Effector CD4-positive, alpha-beta T cell (primary cell): ENCODE measurements at places on chromosomes 12 and 14.

- no peak for DNase-seq
Observed at GRCh38 chr12:107126796-107127481, 33.6 kb upstream of the CRY1 start.

- DNase-seq, result peak; percentile 54
Observed at GRCh38 chr12:110079477-110080400, 31.4 kb upstream of the C12orf76 start.

DNA sequence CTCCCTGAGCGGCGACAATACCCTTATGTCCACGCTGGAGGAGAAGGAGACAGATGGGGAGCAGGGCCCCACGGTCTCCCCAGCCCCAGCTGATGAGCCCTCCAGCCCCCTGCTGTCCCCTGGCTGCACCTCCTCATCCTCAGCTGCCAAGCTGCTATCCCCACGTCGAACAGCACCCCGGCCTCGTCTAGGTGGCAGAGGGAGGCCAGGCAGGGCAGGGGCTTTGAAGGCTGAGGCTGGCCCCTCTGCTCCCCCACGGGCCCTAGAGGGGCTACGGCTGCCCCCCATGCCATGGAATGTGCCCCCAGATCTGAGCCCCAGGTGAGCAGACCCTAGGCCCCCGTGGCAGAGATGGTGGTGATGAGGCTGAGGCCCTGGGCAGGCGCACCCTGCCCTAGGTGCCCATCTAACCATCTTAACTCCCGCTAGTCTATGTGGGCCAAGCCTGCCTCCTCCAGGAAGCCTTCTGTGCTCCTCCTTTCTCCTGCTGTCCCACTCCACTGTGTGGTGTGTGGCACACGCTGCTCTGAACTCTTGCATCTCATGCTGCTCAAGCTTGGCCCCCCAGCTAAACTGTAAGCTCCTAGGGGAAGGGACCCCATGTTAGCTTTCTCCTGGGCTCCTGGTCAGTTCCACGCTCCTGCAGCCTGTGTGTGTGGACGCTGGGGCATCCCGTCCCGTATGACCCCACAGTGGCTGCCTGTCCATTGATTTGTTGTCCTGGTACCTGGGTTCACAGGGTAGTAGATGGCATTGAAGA lies 12.1 kb downstream of the MCRS1 start:
- no peak for DNase-seq

GRCh38 chr12:81257947-81258551 lies 180.2 kb downstream of the ACSS3 start:
- DNase-seq, result no peak

GRCh38 chr12:46839232-46839631 lies 13.4 kb upstream of the SLC38A4 start:
- no peak for DNase-seq

- no peak for DNase-seq
Observed at GRCh38 chr12:93540466-93540865, 32.0 kb upstream of the SOCS2 start.

DNA sequence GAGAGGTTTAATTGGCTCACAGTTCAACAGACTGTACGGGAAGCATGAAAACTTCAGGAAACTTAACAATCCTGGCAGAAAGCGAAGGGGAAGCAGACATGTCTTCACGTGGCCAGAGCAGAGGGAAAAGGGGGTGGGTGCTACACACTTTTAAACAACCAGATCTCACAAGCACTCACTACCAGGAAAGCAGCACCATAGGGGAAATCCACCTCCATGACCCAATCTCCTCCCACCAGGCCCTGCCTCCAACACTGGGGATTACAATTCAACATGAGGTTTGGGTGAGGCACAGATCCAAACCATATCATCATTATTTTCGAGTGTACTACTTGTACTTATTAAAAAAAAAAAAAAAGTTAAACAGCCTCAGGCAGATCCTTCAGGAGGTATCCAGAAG lies 29.9 kb downstream of the RXYLT1 start:
- no peak for DNase-seq

DNA sequence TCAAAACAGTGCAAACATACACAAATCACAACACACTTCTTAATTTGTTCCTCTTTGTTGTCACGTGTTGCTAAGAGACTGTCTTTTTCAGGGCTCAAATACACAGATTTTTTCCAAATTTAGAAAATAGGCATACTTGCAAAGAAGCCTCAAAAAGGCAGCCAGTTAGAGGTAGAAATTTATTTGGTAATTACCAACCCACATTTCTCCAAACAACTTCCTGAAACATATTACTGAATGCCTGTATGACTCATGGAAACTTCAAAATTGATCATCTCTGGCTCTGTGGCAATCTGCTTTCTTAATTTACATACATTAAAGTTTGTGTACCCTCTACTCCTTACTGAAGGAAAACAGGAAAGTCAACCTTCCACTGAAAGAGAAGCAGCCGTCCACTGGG lies 36.4 kb downstream of the PPM1H start:
- DNase-seq, result no peak

- DNase-seq, result no peak
Observed at GRCh38 chr14:22265319-22266141, 323.5 kb downstream of the DAD1 start.

DNA sequence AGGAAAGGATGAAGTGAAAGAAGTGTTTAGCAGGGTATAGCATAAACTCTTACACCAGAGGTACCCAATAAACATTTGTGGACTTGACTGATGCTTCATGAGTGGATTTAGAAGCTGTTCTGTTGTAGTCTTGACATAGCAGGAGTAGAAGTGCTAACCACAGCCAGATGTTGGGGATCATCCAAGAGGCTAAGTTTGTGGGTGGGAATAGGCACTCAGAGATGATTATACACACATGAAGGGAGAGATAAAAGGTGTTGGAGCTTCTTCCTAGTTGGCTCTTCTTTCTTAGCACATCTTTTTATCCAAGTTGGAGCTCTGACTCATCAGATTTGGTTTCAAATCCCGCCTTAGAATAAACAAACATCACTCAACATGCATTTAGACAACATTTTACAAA lies 166.7 kb upstream of the E2F7 start:
- DNase-seq, result no peak

DNA sequence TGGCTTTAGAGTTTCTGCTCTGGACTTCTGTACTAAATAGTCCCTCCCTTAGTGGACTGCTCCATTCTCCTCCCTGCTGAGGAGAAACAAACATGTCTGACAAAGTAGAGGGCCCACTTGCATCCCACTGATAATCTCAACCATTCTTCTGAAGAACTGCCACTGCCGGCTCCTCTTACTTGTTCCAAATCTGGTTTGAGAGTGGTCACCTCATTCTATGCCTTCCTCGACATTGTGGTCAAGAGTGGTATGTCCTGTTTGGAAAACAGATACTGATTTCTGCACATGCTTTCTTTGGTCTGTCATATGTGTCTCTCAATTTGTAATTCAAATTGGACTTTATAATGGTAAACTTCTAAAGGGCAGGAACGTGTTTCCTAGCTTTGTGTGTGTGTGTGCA lies 36.3 kb upstream of the PLEKHA5 start:
- DNase-seq, result no peak

GRCh38 chr12:92550661-92551060 lies 152.1 kb upstream of the PLEKHG7 start:
- no peak for DNase-seq

GRCh38 chr14:22547948-22548750 lies 40.9 kb downstream of the DAD1 start:
- no peak for DNase-seq

- no peak for DNase-seq
Observed at GRCh38 chr12:42473130-42473529, 116.4 kb downstream of the PRICKLE1 start.

DNA sequence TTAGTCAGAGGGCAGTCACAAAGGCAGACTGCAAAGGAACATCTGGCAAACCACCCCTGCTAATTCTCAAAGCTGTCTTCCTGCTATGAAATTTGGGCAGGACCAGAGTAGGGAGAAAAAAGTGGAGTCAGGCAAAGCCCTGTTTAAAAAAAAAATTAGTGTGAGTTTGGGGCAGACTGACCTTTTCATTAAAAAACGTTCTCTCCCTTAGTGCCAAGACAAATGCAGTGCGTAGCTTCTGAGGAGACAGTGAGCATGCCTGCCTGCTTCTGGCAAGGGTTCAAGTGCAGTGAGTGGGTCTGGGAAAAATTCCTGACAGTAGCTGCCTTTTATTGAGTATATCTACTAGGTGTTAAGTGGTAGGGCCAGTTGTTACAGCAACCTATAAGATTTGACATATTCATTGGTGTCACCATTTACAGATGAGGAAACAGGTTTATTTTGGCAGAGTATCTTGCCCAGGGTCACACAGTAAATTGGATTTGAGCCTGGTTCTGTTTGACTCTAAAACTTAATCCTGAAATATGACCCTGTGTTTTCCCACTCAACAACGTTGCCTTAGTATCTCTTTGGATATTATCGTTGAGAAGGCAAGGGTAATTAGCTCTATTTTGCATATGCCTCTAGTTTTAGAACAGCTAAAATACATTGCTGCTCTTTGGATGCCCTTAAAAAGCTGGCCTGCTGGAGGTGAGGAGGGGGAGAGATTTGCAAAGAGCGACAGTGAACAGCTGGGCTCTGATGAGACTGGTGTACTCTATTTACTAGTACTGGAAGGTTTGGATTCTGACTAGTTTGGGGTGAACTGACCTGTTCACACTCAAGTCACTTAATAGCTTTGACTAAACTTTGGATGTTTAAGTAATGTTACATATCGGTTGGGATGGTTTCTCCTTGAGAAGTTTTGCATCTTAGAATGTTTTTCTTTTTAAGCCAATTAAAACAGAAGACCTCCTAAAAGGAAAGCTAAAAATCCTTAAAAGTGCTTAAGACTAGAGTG lies 72.8 kb downstream of the PAPOLA start:
- DNase-seq, result no peak

- DNase-seq, result no peak
Observed at GRCh38 chr12:64128366-64128765, 93.7 kb downstream of the KICS2 start.

- no peak for DNase-seq
Observed at GRCh38 chr14:104526723-104527645, 52.6 kb upstream of the C14orf180 start.

- DNase-seq, result no peak
Observed at GRCh38 chr14:71163050-71163841, 256.0 kb downstream of the PCNX1 start.

GRCh38 chr14:89160437-89160836 lies 256.6 kb downstream of the FOXN3 start:
- DNase-seq, result no peak

GRCh38 chr12:130761537-130762318 lies 45.6 kb upstream of the RIMBP2 start:
- DNase-seq, result peak; percentile 31

- DNase-seq, result no peak
Observed at GRCh38 chr12:105676694-105677093, 346.2 kb downstream of the C12orf75 start.

DNA sequence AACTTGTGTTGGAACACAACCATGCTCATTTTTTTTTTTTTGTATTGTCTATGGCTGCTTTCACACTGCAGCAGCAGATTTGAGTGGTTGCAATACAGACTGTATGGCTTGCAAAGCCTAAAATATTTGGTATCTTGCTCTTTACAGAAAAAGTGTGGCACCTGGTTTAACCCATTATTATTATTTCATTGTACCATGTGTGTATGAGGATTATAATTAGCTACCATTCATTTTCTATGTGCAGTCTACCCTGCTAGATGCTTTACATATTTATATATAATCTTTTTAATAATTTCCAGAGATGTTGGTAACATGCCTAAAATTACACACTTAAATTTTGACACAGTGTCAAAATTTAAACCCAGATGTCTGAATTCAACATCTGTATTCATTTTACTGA lies 37.7 kb downstream of the SPATS2 start:
- DNase-seq, result no peak

- DNase-seq, result no peak
Observed at GRCh38 chr12:131047789-131048610, 94.3 kb downstream of the ADGRD1 start.

- no peak for DNase-seq
Observed at GRCh38 chr14:99862136-99862535, 68.9 kb downstream of the EML1 start.

DNA sequence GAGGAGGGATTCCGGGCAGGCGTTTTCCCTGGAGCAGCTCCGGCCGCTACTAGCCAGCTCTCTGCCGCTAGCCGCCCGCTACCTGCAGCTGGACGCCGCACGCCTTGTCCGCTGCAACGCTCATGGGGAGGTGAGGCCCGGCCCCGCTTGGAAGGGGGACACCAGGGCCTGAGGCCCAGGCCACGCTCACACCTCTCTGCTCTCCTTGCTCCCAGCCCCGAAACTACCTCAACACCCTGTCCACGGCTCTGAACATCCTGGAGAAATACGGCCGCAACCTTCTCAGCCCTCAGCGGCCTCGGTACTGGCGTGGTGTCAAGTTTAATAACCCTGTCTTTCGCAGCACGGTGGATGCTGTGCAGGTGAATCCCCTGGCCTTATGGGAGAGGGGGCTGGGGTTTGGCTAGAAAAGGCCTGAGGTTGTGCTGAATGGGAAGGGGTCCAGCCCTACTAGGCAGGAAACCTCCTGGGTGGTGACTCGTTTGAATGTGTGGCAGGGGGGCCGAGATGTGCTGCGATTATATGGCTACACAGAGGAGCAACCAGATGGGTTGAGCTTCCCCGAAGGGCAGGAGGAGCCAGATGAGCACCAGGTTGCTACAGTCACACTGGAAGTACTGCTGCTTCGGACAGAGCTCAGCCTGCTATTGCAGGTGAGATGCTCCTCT lies 597 bp downstream of the RNF31 start:
- DNase-seq, result no peak

- no peak for DNase-seq
Observed at GRCh38 chr14:36656687-36657398, 4.8 kb upstream of the PAX9 start.

DNA sequence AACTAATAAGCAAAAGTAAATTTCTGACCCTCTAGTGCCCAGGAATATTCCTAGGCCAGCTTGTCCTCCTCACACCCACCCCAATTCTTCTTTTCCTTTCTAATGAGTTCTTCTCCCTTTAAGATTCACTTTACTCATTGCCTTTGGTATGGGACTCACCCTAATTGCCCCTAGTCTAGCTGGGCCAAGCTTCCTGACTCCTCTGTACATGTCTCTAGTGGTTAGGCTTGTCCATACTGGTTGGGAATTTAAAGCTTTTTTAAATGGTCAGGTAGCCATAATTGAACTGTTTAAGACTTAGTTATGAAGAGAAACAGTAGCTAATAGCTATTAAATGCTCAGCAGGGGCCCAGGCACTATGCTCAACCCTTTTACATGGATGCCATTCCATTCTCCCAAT lies 248.2 kb downstream of the C12orf42 start:
- DNase-seq, result no peak

DNA sequence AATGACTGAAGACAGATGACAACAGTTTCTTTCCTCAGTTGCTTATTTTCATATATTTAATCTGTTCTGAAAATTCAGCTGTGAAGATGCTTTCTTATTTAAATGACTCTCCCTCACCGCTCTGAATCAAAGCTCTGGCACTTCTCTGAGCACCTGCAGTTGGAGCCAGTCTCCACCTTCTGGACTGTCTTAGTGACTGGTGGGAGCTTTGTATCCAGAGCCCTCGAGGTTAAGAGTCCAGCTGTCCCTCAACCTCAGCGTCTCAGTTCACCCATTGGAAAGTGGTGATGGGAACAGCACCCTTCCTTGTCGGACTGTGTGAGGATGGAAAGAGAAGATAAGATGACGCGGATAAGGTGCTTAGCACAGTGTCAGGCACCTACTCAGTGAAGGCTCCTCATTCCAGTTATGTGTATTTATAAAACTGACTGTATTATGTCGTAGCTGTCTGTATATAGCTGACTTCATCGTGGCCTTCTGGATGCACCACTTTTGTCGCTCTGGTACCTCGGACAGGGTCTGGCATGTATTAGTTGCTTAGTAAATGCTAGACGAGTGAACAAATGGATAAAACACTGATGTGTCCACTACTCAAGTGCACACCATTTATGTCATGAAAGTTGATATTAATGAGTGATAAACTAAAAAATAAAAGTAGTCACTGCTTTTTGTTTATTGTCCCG lies 34.5 kb downstream of the ELK3 start:
- DNase-seq, result no peak

GRCh38 chr14:59622631-59623030 lies 46.0 kb upstream of the CCDC175 start:
- DNase-seq, result no peak
